ENCODE measurements at places on chromosomes 6 and 20. TPM values are rescaled to one million over a fixed set of nuclear protein-coding genes. Genes with fewer than 3 reads are reported as not detected.

MCCD1 gene
- total RNA-seq, result not detected

KIF25 gene
- not detected for total RNA-seq

F13A1 gene
- not detected for total RNA-seq

POPDC3 gene
- 7.3 TPM for total RNA-seq

FAM83C gene
- total RNA-seq, result not detected

GGTLC1 gene
- total RNA-seq, result not detected

TCF19 gene
- total RNA-seq, result 3.0 TPM

CPNE5 gene
- total RNA-seq, result 0.06 TPM

PSORS1C2 gene
- total RNA-seq, result not detected

FAM110A gene
- 1.5 TPM for total RNA-seq

Data from cardiac ventricle fibroblast (primary cell).